ENCODE measurements at places on chromosomes 3 and 15. TPM values are rescaled to one million over a fixed set of nuclear protein-coding genes. Genes with fewer than 3 reads are reported as not detected.

Gene CLEC3B
- total RNA-seq: not detected

Gene FAM227B
- total RNA-seq: 3.2 TPM

Gene B3GNT5
- 2.9 TPM for total RNA-seq

Gene CNTN3
- total RNA-seq: 2.2 TPM

Gene SLC2A2
- not detected for total RNA-seq

Gene ZCWPW2
- total RNA-seq: 0.49 TPM

All from glutamatergic neuron (in vitro differentiated cells).